Stimulated activated CD8-positive, alpha-beta memory T cell treated with anti-CD3 and anti-CD28 coated beads, Interleukin-4, amount 100 ng/mL, for 1 hour (primary cell): ENCODE measurements at places on chromosomes 7 and 10.

DNA sequence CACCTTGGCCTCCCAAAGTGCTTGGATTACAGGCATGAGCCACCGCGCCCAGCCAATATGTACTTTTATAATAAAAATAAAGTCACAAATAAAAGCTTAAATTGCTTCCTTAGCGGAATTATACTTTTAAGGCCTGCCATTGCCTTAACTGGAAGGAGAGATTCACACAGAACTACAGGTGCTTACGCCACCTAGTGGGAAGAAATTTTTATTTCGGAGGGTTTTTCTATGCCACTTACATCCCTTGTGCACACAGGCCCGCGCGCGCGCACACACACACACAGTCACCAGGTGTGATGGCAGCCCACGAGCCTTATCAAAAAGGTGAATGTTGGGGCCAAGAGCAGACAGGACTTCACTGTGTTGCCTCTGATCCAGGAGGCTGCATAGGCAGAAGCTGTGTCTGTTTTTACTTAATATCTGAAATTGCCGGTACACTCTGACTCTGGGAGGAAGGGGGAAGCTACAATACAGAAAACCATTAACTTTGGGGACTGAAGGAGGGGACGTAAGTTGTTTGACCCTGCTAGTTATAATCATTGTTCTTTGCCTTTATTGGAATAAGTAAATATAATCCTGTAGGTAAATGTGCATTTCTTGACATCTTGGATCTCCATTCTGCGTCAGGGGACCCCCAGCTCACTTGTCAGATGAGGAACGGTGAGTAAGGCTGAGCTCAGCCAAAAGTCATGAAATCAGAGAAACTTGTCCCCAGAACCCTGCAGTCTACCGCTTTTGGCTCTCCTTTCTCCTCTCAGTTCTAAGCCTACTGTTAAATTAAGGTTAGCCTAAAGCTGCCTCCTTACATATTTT is 87.1 kb downstream of the SLC16A9 start:
- no peak for DNase-seq

DNA sequence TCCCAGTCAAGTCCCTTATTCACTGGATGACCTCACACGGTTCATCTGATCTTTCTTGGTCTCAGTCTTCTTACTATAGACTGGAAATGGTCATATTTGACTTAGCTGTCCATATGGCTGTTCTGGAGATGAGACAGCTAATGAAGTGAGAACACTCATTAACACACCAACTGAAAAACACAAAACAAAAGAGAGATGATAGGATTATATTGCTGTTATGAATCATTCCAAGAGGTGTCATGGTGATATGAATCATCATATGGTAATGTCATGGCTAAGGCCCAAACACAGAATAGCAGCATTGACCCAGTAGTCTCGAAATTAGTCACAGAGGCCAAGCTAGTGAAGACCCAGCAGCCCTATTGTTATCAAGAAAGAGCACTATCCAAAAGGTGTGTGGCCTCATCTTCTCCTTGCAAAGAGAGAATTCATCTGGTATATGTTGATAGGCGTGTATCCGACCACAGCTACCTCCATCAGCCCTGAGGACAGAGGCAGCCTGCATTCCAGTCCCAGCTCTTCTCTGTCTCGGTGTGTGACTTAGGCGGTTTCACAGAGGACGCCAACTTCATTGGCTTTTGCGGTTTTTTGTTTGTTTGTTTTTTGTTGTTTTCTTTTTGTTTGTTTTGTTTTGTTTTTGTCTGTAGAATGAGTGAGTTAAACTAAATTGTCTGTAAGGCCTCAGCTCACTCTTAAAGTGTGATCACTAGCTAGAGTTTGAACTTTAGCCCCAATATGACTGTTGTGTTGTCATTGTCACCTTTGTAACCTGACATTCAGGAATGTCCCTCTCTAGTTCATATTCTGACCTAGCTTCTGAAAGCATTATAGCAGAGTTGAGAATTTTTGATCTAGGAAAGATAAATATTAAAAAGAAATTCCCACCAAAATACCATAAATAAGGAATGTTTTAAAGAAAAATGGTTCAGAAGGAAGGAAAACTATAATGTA is 97.4 kb upstream of the PDCD4 start:
- no peak for DNase-seq

- DNase-seq: no peak
Observed at GRCh38 chr7:2037301-2037807, 195.4 kb downstream of the MAD1L1 start.

GRCh38 chr7:55567571-55567970 is 4.7 kb downstream of the VOPP1 start:
- DNase-seq: no peak

DNA sequence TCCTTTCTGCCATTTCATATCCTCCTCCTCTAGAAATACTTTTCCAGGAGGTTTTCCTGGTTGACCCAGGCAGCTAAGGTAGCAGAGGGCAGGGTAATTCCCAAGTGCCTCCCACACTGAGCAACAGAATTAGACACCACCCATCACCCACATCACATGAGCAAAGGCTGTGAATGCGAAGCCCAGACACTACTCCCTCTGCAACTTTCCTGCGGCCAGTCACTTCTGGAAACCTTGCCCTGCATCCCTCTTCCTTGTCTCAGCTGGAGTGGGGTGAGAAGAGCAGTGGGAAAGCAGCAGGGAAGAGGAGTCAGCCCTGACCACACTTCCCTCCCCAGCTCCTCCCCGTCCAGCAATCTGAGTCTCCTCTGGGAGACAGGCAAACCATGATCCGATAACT is 15.2 kb downstream of the TMEM176B start:
- DNase-seq: no peak

DNA sequence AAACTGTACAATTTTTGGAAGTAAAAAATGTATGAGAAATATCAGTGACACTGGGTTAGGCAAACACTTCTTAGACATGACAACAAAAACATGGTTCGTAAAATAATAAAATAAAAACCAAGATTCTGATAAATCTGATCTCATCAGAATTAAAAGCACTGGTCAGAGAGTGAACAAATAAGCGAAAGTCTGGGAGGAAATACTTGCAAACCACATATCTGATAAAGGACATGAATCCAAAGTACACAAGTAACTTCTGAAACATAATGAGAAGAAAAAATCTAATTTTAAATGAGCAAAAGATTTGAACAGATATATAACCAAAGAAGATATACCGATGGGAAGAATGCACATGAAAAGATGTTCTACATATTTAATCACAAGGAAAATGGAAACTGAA is 91.5 kb downstream of the RTKN2 start:
- no peak for DNase-seq
